ENCODE measurements at places on chromosomes 16 and 17.

- DNase-seq: no peak
Observed at GRCh38 chr16:13312063-13312462, 410.7 kb downstream of the SHISA9 start.

- DNase-seq: no peak
Observed at GRCh38 chr17:3796110-3796821, 4.7 kb downstream of the ITGAE start.

GRCh38 chr17:75637551-75637950 is 4.3 kb downstream of the SMIM5 start:
- no peak for DNase-seq

DNA sequence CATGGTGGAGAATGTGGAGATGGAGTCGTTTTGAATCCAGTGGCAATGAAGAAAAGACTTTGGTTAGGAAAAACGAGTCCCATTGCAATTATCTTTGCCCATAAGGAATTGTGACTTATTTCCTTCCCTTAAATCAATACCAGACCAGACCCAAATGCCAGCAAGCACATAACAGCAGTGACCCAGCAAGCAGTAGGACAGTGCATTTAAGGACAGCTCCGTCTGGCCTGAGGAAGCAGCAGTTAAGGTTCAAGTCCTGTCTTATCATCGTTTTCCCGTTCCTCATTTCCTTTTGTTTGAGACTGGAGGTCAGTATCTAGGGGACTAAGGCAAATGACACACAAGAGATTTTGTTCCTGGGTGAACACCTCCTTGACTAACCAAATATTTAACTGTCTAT is 74.6 kb upstream of the FAM20A start:
- DNase-seq: no peak

DNA sequence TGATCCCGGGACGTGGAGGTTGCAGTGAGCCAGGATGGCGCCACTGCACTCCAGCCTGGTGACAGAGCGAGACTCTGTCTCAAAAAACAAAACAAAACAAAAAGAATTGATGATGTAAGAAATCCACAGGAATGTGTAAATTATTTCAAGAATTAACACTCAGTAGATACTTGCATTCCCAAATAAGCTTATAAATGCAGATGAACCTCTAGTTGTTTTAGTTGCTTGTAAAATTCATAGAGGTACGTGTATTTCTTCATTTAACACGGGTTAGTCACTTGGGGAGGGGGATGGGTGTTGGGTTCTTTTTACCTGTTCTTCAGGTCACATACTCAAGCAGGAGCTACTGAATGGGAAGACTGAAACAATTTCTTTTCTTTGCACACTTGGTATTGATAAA is 55.7 kb upstream of the FBXO47 start:
- DNase-seq: no peak

Data from PC-3 (cell line).